ENCODE measurements at places on chromosomes 11 and 22. TPM values are rescaled to one million over a fixed set of nuclear protein-coding genes. Genes with fewer than 3 reads are reported as not detected.

Gene MYRF
- 1.0 TPM for total RNA-seq

GRCh38 chr11:121179306-121179705, 78.3 kb downstream of the TECTA start:
- H3K4me1 ChIP-seq, result no peaks in the 10 kb centered on the region
- DNase-seq, result no peak
- H3K4me3 ChIP-seq, result no peak overlapping the region
- no peaks in the 10 kb centered on the region for H3K36me3 ChIP-seq
- H3K27me3 ChIP-seq, result no peaks in the 10 kb centered on the region

- peak; percentile 78 for DNase-seq
- peaks cover 47% of the 10 kb centered on the region for H3K4me1 ChIP-seq
- peak overlapping the region; percentile 51 for H3K4me3 ChIP-seq
- H3K27ac ChIP-seq, result peak overlapping the region; percentile 96
- H3K27me3 ChIP-seq, result no peaks in the 10 kb centered on the region
- H3K36me3 ChIP-seq, result no peaks in the 10 kb centered on the region
Measured at GRCh38 chr11:64185175-64185692, 737 bp upstream of the STIP1 start.

- peaks cover 37% of the 10 kb centered on the region for H3K4me1 ChIP-seq
- H3K27ac ChIP-seq, result peak overlapping the region; percentile 89
- H3K4me3 ChIP-seq, result no peak overlapping the region
- DNase-seq, result no peak
- no peaks in the 10 kb centered on the region for H3K27me3 ChIP-seq
Measured at GRCh38 chr22:30421695-30422480, 3.7 kb upstream of the MTFP1 start.

DNA sequence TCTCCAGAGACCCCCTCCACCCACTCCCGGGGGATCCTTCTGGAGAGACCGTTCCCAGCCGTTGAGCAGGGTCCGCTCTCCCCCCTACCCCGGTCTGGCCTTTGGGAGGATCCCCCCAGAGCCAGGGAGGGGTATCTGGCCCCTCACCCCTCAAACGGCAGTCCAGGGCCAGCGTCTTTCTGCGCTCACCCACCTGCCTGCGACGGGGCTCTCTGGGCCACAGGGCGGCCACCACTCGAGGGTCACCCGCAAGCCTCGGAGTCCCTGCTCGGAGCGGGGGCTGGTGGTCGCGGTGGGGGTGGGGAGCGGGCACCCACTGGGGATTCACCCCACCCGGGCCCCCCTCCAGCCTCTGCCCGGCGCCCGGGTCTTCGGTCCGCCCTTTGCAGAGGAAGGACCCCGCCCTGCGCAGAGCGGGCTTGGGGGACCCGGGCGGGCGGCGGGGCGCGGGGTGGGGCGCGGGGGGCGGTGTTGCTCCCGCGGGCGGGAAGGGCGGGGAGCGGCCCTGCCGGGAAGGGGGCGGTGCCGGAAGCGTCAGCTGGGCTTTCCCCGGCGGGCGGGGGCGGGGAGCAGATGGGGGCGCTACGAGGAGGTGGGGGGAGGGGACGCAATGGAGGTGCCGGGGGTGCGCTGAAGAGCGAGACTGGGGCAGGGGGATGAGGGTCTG, 16.6 kb downstream of the CRELD2 start:
- H3K27me3 ChIP-seq, result no peaks in the 10 kb centered on the region
- no peaks in the 10 kb centered on the region for H3K36me3 ChIP-seq
- peak; percentile 78 for DNase-seq
- H3K27ac ChIP-seq, result peak overlapping the region; percentile 98
- H3K4me1 ChIP-seq, result peaks cover 66% of the 10 kb centered on the region

DNA sequence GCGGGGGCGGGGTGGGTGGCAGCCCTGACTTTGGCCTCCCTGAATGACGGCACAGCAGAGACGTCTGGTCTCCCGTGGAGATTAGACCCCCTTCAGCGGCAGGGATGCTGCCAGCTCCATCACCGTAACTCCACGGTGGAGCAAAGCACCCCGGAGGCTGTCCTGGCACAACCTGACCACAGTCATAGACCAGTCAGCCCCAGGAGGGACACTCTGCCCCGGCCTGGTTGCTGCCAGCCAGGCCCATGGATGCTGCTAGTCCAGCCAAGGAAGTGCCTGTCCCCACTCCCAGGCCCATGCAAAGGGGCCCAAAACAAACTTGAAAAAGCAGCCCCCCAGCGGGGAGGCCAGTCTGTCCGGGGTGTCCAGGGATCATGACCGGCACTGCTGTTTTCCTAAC, 11.5 kb upstream of the ANO1 start:
- peaks cover 36% of the 10 kb centered on the region for H3K27me3 ChIP-seq
- H3K4me1 ChIP-seq, result no peaks in the 10 kb centered on the region
- no peak for DNase-seq
- H3K36me3 ChIP-seq, result no peaks in the 10 kb centered on the region
- H3K4me3 ChIP-seq, result no peak overlapping the region
- H3K27ac ChIP-seq, result no peak overlapping the region

Gene RIBC2
- total RNA-seq, result not detected

GRCh38 chr11:105910095-105910715, 111.8 kb downstream of the MSANTD4 start:
- no peak overlapping the region for H3K4me3 ChIP-seq
- H3K4me1 ChIP-seq, result no peaks in the 10 kb centered on the region
- DNase-seq, result no peak
- no peak overlapping the region for H3K27ac ChIP-seq

Gene RAB1B
- 85.3 TPM for total RNA-seq

Gene GDPD4
- total RNA-seq, result not detected

Gene MMP12
- not detected for total RNA-seq

Gene TYR
- not detected for total RNA-seq

DNA sequence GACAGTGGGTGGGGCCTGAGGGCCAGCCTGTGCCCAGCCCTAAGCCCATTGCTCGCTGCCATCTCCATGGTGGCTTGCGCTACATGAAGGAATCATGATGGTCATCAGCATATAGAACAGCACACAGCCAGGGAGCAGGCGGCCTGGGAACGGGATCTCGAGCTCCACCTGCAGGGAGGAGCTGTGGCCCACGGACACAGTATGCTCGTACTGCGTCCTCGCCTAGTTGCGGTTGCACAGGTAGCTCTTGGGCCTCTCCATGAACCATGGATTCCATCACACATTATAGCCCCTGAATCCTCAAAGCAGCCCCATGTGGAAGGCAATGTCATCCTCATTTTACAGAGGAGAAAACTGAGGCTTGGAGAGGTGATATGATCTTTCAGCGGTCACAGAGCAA, 15.1 kb downstream of the SEC14L4 start:
- no peak overlapping the region for H3K4me3 ChIP-seq
- H3K27ac ChIP-seq, result no peak overlapping the region
- no peaks in the 10 kb centered on the region for H3K27me3 ChIP-seq
- DNase-seq, result no peak

- no peak overlapping the region for H3K27ac ChIP-seq
- H3K4me1 ChIP-seq, result no peaks in the 10 kb centered on the region
- no peaks in the 10 kb centered on the region for H3K27me3 ChIP-seq
- DNase-seq, result no peak
- H3K4me3 ChIP-seq, result no peak overlapping the region
- no peaks in the 10 kb centered on the region for H3K36me3 ChIP-seq
Measured at GRCh38 chr11:117903505-117904382, 25.5 kb downstream of the TMPRSS13 start.

DNA sequence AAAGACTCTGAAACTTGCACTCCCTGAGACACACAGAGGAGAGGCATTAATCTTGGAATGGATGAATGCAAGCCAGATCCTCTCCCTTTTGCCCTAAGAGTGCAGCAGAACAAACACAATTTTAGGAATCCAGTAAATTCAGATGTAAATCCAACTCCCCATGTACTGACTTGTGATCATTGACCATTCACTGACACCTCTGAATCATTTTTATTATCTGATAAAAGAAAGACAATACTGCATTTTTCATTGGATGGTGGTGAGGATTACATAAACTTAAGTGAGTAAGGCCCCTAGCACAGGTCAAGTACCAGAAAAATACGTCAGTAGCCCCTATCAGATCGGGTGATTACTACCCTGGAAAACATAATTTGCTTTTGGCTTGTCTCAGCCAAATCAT, 782.9 kb upstream of the API5 start:
- H3K36me3 ChIP-seq, result no peaks in the 10 kb centered on the region
- no peak overlapping the region for H3K4me3 ChIP-seq
- DNase-seq, result no peak
- H3K27me3 ChIP-seq, result no peaks in the 10 kb centered on the region

DNA sequence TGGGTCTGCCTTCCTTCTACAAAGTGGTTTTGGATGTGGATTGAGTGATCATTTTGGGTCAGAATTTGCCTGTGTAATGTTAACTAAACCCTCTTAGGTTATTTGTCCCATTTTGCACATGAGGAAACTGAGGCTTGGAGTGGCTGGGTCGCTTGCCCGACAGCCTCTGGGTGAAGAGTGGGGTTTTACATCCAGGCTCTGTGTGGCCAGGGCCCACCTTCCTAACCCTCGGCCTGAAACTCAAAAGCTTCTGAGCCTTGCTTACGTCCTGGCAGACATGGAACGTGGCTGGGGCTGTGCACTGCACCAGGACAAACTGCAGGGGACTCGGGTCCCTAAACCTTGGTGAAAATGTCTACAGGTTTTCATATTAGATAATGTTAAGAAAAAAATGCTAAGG, 542.4 kb downstream of the TBC1D22A start:
- H3K27ac ChIP-seq, result no peak overlapping the region
- H3K27me3 ChIP-seq, result no peaks in the 10 kb centered on the region
- H3K4me3 ChIP-seq, result no peak overlapping the region
- DNase-seq, result no peak
- H3K4me1 ChIP-seq, result no peaks in the 10 kb centered on the region

GRCh38 chr11:69269388-69269787, 24.6 kb upstream of the MYEOV start:
- no peaks in the 10 kb centered on the region for H3K36me3 ChIP-seq
- DNase-seq, result no peak
- H3K4me1 ChIP-seq, result no peaks in the 10 kb centered on the region
- H3K4me3 ChIP-seq, result no peak overlapping the region
- H3K27ac ChIP-seq, result no peak overlapping the region
